ENCODE measurements at places on chromosomes 12 and 14.

GRCh38 chr12:121693155-121693687 is 19.3 kb upstream of the TMEM120B start:
- no peaks in the 10 kb centered on the region for H3K36me3 ChIP-seq
- no peak overlapping the region for H3K27ac ChIP-seq
- DNase-seq: no peak
- no peak overlapping the region for H3K4me3 ChIP-seq

DNA sequence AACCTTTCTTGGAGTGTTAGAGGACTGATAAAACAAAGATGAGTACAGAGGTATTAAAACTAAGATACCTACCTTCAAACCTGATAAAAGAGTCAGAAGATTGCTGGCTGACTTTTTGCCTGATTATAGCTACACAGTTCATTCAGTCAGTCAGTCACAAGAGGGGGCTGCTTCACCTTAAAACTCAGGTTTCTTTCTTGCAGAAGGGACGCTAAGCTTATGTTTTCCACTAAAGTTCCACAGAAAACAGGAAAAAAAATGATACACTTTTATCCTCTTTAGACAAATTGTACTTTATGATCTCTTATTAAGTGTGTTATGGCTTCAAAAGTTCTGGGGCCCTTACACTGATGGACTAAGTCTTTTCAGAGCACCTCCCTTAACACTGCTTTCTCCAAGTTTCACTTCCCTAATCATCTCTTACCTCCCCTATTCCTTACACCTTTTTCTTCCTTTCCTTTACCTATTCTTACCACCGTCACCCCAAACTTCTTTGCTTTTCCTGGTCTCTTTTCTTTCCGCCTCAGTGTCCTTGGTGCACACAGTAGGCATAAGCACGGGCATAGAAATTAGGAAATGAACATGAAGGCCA is 448.7 kb upstream of the OR4E1 start:
- no peaks in the 10 kb centered on the region for H3K4me1 ChIP-seq
- H3K36me3 ChIP-seq: no peaks in the 10 kb centered on the region
- no peak for DNase-seq
- H3K4me3 ChIP-seq: no peak overlapping the region
- H3K27ac ChIP-seq: no peak overlapping the region
- H3K27me3 ChIP-seq: no peaks in the 10 kb centered on the region

- no peak overlapping the region for H3K27ac ChIP-seq
- DNase-seq: no peak
- no peaks in the 10 kb centered on the region for H3K4me1 ChIP-seq
- no peaks in the 10 kb centered on the region for H3K27me3 ChIP-seq
- no peak overlapping the region for H3K4me3 ChIP-seq
Observed at GRCh38 chr14:95585953-95586620, 51.2 kb downstream of the GLRX5 start.

- H3K36me3 ChIP-seq: no peaks in the 10 kb centered on the region
- H3K4me1 ChIP-seq: no peaks in the 10 kb centered on the region
- no peak overlapping the region for H3K27ac ChIP-seq
- H3K4me3 ChIP-seq: no peak overlapping the region
- no peak for DNase-seq
Observed at GRCh38 chr12:110816248-110816647, 30.5 kb upstream of the CCDC63 start.

- DNase-seq: no peak
- no peaks in the 10 kb centered on the region for H3K36me3 ChIP-seq
- H3K27me3 ChIP-seq: no peaks in the 10 kb centered on the region
Observed at GRCh38 chr12:93536111-93536765, 36.2 kb upstream of the SOCS2 start.

Data from ovary (tissue), 10 donors.